ENCODE measurements at places on chromosomes 6 and 20. TPM values are rescaled to one million over a fixed set of nuclear protein-coding genes. Genes with fewer than 3 reads are reported as not detected.

Gene PPIL6
- total RNA-seq: 2.6 TPM

Gene CD40
- total RNA-seq: 15.8 TPM

DNA sequence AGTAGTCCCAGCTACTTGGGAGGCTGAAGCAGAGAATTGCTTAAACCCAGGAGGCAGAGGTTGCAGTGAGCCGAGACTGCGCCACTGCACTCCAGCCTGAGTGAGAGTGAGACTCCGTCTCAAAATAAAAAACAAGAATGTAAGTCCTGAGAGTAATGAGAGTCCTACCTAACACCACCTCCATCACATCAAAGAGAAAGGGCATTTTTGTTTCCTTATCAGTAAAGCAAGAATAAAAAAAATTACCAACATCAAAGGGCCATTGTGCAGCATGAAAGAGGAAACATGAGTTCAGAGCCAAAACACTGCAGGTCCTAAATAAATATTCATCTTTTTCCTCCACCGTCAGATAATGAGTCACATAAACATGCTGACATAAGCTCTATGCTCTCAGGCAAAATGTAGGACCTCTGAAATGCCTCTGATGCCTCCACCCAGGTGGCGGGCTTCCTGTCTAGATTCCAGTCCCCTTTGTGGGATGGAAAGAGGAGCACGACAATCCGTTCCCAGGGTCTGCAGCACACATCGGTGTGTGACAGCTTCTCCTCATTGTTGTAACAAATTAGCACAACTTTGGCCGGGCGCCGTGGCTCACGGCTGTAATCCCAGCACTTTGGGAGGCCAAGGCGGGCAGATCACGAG, 7.2 kb downstream of the ATP9A start:
- no peak for DNase-seq

GRCh38 chr6:112557435-112557834, 210.3 kb downstream of the RFPL4B start:
- no peak for DNase-seq

DNA sequence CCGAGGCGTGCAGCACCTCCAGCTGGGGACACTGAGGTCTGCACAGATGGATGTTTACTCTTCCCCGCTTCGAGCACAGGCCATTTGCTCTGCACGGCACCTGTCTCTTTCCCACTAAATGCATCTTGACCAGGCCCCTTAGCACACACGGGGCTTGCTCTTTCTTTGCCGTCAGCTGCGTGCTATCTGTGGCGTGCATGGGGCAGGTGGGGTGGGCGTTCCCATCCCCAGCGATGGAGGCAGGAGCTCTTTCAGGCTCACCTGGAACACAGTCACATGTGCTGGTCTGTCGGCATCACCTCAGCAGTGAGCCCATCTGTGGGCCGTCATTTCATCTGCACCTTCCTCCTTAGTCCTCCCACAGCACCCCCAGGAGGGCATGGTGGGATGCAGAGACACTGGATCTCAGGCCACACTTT, 35.1 kb downstream of the RBM38 start:
- no peak for DNase-seq
